ENCODE measurements at places on chromosomes 6 and 20.

GRCh38 chr20:61657721-61658377, 405.8 kb downstream of the CDH4 start:
- no peak for DNase-seq

DNA sequence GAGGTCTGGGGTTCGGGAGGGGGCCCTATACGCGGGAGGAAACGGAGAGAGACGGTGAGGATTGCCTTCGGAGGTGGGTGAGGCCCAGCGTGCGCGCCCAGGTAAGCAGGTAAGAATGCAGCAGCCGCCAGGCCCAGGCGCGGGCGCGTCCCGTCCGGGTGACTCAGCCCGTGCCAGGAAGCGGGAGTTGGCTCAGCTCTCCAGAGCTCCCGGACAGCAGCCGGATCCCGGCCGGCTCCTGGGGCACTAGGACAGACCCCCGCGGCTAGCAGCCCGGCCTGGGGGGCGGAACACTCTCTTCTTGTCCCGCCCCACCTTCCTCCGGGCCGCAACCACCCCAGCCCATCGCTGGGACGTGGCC, 1.5 kb upstream of the MDFI start:
- DNase-seq = no peak

DNA sequence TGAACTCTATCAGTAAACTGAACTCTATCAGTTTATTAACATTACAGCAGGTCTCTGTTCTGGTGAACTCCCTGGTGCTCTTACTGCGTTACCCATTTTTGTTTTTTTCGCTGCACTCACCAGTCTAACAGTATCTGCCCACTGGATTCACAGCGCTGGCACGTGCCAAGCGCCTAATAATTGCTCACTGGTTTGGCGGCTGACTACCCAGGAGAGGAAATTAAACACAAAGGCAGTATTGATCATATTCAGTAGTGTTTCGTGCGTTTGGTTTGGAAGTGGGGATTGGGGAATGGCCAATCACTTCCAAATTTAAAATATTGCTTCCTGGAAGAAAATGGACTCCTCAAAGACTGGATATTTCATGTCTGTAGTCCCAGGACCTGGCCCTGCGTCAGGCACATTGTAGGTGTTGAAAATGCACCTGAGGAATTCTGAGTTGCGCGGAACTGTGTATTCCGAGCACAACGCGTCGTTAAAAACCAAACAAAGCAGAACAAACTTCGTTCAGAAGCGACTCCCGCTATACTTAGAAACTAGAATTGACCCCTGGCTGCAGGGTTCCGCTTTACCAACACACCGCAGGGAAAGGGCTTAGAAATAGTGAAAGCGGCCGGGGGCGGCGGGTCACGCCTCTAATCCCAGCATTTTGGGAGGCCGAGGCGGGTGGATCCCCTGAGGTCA, 1.1 kb upstream of the RPS12 start:
- DNase-seq = no peak

GRCh38 chr6:15341311-15342001, 95.6 kb downstream of the JARID2 start:
- no peak for DNase-seq

DNA sequence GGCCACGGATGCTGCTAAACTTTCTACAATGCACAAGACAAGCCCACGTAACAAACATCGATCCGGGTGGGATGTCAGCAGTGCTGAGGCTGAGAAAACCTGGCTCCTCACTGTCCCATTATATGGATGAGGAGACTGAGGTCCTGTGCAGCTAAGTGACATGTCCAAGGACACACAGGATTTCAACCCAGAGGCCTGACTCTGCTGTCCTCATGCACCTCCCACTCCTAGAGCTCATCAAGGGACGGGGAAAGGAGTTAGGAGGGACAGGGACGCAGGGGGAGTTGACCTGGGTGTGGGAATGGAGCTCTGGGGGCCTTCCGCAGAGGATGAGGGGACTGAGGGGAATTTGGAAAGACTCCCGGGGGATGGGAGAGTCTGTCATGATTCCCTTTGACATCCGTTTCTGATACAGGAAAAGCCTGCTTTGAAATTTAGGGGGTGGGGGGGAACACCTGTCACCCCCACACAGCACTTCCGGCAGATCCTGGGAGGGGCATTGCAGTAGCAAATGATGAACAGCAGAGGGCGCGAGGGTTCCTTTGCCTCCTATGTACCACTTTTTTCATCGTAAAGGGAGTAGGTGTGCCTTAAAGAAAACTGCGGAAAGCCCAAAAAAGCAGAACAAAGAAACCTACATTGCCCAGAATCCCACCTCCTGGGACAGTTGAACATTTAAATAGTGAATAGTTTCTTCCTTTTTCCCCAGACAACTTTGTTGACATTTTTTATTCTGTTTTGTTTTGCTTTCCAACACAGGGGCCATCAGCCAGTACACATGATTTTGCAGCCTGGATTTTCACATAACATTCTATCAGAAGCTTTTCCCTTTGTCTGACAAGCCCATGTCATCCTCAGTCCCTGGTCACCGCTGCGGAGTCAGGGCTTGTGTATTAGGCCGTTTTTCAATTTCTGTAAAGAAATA, 48.6 kb downstream of the SLC2A10 start:
- DNase-seq = no peak

GRCh38 chr20:1920252-1920651, 25.0 kb downstream of the SIRPA start:
- no peak for DNase-seq

GRCh38 chr6:84330325-84330724, 102.9 kb upstream of the CEP162 start:
- no peak for DNase-seq

- no peak for DNase-seq
Observed at GRCh38 chr20:35568645-35569044, 26.8 kb downstream of the ERGIC3 start.

GRCh38 chr20:4795394-4795793, 73.7 kb downstream of the PRND start:
- no peak for DNase-seq

- DNase-seq = no peak
Observed at GRCh38 chr6:21808551-21809242, 215.1 kb downstream of the SOX4 start.

- peak; percentile 41 for DNase-seq
Observed at GRCh38 chr6:33314515-33314942, 651 bp upstream of the TAPBP start.

Data from stimulated activated CD4-positive, alpha-beta T cell treated with anti-CD3 and anti-CD28 coated beads, TNF-alpha, amount 100 ng/mL, for 1 hour (primary cell).